ENCODE measurements at places on chromosomes 6 and 20.
A peak's percentile ranks its signal among the peaks of the same experiment; 100 is the strongest.

- no peaks in the 10 kb centered on the region for H3K27me3 ChIP-seq
- DNase-seq = peak; percentile 6
- H3K4me1 ChIP-seq = no peaks in the 10 kb centered on the region
- peaks cover 3% of the 10 kb centered on the region for H3K36me3 ChIP-seq
- no peak overlapping the region for H3K4me3 ChIP-seq
Measured at GRCh38 chr20:25016471-25016870, 23.9 kb upstream of the APMAP start.

- H3K4me3 ChIP-seq = no peak overlapping the region
- H3K27ac ChIP-seq = no peak overlapping the region
- H3K4me1 ChIP-seq = peaks cover 36% of the 10 kb centered on the region
Measured at GRCh38 chr6:26552205-26552604, 14.0 kb downstream of the HMGN4 start.

GRCh38 chr6:15915508-15916178 is 213.2 kb upstream of the MYLIP start:
- H3K27ac ChIP-seq = no peak overlapping the region
- no peaks in the 10 kb centered on the region for H3K36me3 ChIP-seq
- DNase-seq = no peak
- H3K4me1 ChIP-seq = no peaks in the 10 kb centered on the region
- H3K4me3 ChIP-seq = no peak overlapping the region

DNA sequence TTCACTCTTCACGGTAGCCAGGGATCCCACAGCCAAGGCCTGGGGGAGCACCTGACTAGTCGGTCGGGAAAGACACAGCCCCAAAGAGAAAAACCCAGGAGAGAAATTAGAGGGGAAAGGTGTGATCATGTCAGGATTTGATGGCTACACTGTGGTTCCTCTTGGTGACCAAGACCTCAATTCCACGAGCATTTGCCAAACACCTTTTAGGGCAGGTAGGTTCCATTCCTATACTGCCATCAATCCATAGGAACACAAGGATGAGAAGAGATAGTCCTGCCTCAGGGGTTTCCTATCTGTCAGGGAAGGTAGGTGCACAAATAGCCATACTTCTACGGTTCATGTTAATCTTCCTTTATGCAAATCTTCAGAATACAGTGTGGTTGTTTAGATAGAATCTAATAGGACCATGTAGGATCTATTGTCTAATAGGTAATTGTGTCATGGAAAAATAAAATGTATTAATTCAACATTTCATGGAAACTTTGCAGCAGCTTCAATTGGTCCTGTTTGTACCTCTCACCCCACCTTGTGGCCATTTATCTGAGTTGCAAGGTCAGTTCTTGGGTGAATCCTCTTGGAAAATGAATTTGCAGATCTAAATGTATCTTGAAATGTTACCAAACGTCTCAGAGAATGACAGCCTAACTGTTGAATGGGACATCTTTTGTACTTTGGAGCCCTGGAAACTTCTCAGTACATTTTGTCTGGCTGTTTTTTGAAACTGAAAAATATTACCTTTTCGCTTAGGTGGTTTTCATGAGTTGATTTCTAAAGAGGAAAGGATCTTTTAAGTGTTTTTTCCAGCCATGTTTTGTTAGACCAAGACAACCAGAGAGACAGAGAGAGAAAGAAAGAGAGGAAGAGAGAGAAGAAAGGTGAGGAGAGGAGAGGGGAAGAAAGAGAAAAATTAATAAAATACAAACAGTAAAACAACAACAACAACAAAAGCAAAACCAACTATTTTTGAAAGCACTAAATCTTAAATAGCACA is 33.7 kb upstream of the IYD start:
- no peaks in the 10 kb centered on the region for H3K4me1 ChIP-seq
- no peak overlapping the region for H3K27ac ChIP-seq
- no peaks in the 10 kb centered on the region for H3K36me3 ChIP-seq
- peak; percentile 44 for DNase-seq
- no peaks in the 10 kb centered on the region for H3K27me3 ChIP-seq
- H3K4me3 ChIP-seq = no peak overlapping the region

DNA sequence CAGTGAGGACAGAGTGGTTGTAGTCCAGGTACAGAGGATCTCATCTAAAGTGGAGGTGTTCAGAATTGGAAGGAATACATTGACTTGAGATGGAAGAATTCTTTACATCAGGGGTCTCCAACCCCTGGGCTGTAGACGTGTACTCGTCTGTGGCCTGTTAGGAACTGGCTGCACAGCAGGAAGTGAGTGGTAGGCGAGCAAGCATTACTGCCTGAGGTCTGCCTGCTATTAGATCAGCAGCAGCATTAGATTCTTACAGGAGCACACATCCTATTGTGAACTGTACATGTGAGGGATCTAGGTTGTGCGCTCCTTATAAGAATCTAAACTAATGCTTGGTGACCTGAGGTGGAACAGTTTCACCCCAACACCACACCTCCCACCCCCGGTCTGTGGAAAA is 121.1 kb downstream of the CDKAL1 start:
- H3K27ac ChIP-seq = no peak overlapping the region
- no peaks in the 10 kb centered on the region for H3K27me3 ChIP-seq
- no peaks in the 10 kb centered on the region for H3K4me1 ChIP-seq
- DNase-seq = no peak
- no peaks in the 10 kb centered on the region for H3K36me3 ChIP-seq

DNA sequence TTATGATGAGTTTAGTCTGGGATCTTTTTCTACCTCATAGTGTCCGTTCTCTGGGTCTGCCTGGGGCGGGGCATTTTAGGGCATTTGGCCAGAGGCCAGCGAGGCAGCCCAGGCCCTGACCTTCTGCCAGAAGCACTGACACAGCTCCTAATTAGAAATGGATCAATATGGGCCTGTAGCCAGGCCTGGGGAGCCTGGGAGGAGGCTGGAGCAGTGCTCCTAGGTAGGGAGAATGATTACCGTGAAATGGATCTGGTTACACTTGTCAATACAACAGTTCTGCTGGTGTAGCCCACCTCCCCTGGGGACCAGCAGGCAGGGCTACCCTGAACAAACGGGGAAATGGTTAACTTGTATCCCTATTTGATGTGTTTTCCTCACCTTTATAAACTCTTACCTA is 23.0 kb downstream of the RALY start:
- H3K4me3 ChIP-seq = no peak overlapping the region
- no peak overlapping the region for H3K27ac ChIP-seq
- no peaks in the 10 kb centered on the region for H3K36me3 ChIP-seq
- H3K4me1 ChIP-seq = peaks cover 40% of the 10 kb centered on the region
- H3K27me3 ChIP-seq = no peaks in the 10 kb centered on the region
